ENCODE measurements at places on chromosomes 2 and 18.
A peak's percentile ranks its signal among the peaks of the same experiment; 100 is the strongest.

DNA sequence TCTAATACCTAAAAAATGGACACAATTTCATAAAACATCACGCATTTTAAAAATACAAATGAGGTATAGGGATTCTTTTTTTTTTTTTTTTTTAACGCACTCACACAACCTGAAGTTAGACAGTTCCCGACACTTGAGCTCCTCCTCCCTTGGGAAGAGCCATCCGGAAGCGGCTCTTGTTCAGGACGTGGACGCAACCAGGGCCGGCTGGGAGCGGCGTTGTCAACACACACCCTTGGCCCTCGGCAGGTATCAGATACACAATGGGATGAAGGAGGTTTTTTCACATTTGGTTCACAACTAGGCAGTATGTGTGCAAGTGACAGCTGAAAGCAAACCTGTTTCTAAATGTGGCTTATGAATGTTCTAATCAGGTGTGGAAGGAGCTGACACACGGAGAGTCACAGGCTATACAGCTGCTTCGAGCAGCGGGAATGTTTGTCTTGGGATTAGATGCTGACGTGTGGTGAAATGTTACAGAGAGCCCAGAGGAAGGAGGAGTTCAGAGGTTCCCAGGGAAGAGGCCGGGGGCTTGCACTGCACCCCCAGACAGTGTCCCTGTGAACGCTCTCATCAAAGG, 111.1 kb downstream of the PXDN start:
- no peak for DNase-seq

GRCh38 chr2:223947711-223948205, 2.6 kb upstream of the WDFY1 start:
- DNase-seq: no peak

DNA sequence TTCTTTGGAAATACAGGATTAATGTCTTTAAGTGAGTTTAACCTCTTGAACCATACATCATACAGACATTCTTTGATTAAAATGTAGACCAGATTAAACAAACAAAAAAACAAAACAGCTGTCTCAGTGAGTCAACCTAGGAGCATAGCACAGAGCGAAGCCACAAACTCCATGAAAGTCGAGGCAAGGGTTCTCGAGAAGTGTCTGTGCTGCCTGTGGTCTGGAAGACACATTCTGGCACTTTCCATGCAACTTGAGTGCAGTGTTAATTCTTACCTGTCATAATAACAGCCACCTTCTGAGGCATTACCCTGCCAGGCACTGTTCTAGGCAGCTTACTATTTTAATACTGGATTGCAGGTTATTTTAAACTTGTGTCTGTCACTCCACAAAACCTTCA, 435.5 kb upstream of the MMADHC start:
- DNase-seq: no peak

DNA sequence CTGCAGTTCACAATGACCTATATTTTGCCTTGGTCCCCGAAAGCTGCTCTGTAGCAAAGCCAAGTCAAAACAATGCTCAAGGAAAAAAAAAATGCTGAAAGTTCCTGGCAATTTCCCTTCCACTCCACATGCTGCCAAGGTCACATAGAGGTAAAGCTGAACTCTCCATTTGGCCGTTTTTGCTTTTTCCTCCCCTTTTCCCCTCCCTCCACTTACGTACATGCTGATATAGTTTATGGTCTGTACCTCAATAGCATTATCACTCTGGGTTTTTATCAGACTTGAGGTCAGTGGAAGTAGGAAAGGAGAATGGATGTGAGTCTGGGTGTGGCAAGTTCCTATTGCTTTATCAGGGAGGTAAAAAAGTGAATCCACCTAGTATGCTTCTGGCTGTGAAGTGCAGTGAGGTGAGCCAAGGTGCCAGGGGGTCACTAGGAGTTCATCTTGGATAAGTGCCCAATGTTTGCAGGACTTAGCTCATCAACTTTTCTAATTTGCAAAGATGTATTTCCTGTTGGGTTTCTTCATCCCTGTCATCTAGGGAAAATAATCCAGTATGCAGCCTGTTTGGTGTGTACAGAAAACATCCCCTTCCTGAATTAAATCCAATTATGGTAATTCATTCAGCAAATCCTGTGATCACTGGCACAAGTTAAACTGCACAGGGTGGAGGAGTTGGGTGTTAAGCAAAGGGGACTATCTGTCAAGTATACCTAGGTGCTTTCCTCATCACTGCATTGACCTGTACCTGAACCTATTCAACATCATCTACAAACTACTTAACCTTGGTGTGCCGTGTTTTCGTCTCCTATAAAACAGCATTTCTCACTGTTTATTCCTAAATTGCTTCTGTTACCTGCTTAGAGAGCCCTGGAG, 124.3 kb upstream of the CYP26B1 start:
- DNase-seq: no peak

DNA sequence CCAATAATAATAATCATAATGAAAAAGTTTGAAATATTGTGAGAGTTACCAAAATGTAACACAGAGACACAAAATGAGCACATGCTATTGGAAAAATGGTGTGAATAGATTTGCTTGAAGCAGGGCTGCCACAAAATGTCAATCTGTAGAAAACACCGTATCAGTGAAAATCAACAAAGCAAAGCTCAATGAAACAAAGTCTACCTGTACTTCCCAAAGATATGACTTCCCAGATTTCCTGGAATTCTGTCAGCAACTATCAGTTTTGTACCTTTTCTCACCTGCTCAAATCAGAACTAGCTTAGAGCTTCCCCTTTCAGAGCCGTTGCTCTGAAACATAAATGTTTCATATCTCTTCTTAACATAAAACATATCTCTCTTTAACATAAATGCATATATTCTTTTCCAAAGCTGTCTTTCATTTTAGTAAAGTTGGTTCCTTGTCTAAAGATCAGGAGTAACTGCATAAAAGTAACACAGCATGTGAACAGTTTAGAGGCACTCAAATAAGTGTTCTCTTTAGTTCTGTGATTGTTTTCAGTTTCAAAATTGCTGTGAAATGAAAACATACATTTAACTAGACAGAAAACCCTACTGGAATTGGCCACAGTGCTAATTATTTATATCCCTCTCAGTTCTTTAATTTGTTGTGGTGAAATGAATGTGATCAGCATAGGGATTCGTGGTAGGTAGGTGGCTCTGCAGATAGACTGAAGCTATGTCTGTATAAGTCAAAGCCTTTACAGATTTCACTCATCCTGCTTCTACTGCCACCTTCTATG, 262.5 kb downstream of the KCNJ3 start:
- DNase-seq: no peak

- DNase-seq: no peak
Observed at GRCh38 chr2:29517413-29517812, 402.2 kb downstream of the CLIP4 start.

- DNase-seq: no peak
Observed at GRCh38 chr2:158932131-158932645, 36.3 kb upstream of the TANC1 start.

DNA sequence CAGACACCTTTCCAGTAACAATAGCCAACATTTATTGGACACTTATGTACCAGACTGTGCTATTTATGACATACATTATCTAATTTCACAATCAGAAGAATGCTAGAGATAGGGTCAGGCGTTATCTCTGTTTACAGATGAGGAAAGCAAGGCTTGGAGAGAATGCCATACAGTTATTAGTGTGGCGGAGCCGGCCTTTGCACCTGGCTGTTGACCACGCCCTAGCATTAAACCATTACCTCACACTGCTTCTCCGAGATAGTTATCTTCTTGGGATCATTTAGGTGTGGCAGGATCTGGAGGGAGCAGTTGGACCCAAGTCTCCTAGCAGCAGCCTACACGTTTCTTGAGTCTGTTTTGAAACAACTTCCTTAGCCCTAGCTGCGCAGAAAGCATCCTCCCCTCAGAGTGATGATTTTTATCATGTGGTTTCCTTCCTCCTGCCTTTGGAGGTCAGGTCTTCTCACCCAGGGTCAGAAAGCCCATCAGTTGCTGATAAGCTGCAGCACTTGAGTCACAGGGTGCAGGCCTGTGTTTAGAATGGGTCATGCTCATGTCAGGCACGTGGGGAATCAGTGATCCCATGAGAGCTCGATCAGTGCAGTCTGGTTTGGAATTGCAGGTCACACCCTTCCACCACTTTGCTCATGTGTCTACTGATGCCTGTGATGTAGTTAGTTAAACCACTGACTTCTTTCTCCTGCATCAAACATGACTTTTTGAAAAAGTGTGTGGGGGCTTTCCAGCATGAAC, 118.2 kb downstream of the SPTBN1 start:
- DNase-seq: peak; percentile 41

GRCh38 chr2:237558961-237559641, 7.3 kb upstream of the PRLH start:
- peak; percentile 38 for DNase-seq

DNA sequence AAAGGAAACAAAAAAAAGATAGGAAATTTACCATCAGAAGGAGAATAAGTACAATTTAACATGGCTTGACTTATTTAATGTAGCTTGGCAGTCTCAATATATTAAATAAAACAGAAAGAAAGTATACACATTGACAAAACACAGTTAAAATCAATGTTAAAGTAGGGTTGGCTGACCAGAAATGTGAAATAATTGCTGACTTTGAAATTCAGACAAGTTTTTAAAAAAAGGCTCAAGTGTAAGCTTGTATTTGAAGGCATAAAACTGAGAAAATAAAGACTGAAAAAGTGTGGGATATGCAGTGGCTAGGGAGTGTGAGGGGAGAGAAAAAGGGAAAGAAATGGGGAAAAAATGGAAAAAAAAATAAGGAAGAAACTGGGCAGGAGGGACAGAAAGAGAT, 665.8 kb downstream of the LRP1B start:
- DNase-seq: no peak

DNA sequence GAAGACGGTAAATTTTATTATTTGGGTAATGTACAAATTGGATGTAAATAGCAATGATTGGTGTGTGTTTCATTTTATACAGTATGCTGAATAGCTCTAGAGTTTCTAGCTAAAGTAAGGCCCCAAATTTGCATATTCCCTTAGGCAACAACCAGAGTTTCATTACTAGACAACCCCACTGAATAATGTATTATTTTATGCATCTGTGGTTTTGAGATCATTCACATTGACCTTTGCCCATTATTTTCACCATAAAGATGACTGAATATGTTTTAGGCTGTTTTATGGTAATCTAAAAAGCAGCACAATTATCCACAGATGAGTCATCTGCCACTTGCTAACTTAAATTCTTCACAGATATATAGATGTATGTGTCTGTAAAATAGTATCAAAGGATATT, 44.5 kb upstream of the C2orf74 start:
- no peak for DNase-seq

DNA sequence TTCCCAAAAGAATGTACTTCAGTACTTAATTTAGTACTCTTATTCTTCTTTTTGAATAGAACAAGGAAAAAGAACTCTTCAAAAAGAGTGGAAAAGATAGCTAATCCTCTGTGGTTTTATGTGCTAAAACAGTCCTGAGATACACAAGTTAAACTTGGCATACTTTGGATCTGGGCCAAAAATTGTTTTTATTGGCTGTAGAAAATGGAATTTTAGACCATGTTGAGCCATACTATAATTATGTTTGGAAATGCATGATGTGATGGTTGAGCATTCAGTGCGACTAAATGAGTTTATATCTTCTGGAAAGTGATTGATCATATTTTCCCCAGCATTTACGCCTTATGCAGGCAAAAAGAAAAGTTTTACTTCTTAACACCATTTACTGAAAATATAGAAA, 18.0 kb upstream of the PDE1A start:
- no peak for DNase-seq

DNA sequence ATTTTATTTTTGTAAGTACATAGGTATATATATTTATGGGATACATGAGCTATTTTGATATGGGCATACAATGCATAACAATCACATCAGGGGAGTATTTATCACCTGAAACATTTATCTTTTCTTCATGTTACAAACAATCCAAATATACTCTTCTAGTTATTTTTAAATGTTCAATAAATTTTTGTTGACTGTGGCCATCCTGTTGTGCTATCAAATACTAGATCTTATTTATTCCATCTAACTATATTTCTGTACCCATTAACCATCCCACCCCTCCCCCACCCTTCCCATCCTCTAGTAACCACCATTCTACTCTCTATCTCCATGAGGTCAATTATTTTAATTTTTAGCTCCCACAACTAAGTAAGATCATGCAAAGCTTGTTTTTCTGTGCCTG, 157.0 kb downstream of the CD226 start:
- no peak for DNase-seq

GRCh38 chr2:28627722-28628480, 123.7 kb upstream of the PPP1CB start:
- no peak for DNase-seq

GRCh38 chr2:127884436-127884835, 1.3 kb downstream of the AMMECR1L start:
- no peak for DNase-seq

DNA sequence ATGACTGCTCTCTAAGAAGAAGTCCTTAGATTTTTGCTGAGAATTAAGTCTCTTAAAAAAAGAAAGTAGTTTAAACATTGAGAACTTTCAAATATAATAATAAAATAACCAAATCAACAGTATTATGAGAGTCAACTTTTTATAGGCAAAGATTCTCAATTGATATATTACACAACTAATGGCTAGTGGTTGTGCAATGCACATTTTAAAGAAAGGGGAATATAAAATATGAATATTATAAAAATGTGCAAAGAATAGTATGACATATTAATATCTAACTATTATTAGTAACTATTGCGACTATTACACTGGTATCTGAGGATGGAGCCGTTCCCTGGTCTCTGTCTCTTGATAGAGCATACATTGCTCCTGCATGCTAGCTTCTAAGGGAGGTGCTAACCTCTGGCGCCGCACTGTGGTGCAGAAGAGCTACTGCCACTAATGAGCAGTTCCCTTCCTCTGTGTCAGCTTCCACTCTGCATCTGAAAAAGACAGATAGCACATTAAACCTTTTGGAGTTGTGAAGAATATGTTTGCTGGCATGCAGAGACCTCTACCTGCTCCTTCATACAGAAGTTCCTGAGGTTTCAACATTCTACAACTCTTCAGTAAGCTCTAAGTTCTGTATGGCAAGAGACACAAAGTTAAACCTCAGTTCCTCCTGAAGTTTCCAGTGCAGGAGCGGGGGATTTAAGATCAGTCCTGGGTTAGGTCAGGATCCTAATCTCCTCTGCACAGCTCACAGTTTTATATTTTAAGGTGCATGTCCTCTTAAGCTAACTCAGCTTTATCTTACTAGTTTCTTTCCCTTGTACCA, 3.5 kb upstream of the SLC9A2 start:
- DNase-seq: peak; percentile 70

GRCh38 chr18:76488190-76488589, 6.9 kb downstream of the ZNF516 start:
- no peak for DNase-seq

- DNase-seq: peak; percentile 52
Observed at GRCh38 chr2:109448946-109449788, 164.6 kb downstream of the SEPTIN10 start.

DNA sequence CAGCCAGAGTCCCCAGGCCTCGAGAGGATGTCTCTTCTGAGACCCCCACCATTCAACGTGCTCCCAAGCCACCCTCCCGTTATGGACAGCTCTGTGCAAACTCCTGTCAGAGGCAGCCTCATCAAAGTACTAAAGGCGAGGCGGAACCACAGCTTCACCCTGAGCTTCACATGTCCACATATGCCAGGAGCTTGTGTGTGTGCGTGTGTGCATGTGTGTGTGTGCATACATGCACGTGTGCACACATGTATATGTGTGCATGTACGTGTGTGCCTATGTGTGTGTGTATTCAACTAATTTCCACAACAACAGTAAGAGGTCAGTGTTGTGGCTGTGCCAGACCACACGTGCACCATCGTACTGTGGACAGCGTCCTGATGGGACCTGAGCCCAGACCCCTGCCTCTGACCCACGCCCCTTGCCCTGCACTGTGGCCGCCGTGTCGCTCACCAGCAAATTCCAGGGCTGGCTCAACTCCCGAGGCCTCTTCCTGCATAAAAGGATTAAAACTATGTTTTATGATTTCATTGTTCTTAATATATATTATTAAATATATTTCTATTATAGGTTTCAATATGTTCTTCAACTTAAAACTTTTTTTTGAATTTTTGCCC, 444.8 kb downstream of the EIPR1 start:
- no peak for DNase-seq

All from hematopoietic multipotent progenitor cell treated with erythropoietin and hydrocortisone succinate and interleukin-3 and kit ligand, for 8 days (in vitro differentiated cells).